ENCODE measurements at places on chromosomes 11 and 22.
A peak's percentile ranks its signal among the peaks of the same experiment; 100 is the strongest.

DNA sequence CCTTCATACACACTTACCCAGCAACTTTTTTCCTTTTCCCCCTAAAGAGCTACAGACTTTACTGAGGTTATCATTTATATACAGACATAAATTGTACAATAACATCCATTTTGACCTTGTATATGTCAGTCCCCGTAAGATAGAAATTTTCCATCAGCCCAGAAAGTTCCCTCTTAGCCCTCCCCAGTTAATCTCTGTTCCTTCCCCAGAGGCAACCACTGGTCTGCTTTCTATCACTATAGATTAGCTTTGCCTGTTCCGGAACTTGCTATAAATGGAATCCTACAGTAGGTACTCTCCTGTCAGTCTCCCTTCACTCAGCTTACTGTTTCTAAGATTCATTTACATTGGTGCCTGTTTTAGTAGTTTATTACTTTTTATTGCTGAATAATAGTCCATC is 54.9 kb downstream of the TSPAN18 start:
- no peak for DNase-seq

DNA sequence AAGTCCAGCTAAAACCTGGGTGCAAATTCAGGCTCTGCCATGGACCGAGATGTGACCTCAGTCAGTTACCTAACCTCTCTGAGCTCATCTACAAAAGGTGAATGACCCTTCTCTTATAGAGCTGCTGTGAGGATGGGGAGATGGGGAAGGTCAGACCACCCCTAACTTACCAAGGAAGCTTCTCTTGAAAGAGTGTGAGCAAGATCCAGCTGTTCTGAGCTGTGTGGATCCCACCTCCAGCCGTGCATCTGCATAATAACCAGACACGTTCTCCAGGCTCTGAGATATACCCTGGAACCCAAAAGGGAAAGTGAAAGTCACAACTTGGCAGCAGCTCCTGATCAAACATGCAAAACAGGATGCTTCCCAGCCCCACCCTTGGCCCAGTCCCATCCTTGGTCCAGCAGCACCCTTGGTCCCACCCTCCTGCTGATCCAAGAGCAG is at the start of gene APOL3:
Gene APOL3, minus strand, starts transcription at position 257 of the 444 bp plus-strand sequence. CDS start 11,700 bp downstream, outside the sequence.
- no peak for DNase-seq

DNA sequence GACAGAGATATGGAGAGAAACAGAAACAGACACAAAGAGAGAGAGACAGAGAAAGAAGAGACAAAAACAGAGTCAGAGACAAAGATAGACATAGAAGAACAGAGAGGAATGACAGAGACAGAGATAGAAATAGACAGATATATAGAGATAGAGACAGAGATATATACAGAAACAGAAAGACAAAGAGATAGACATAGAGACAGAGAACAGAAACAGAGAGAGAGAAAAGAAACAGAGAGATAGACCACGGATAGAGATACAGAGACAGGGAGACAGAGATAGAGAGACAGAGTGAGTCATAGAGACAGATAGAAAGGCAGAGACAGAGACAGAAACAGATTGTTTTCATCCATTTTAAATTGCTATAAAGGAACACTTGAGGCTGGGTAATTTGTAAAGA is 12.3 kb upstream of the MPEG1 start:
- DNase-seq, result no peak

GRCh38 chr11:26806219-26806618 is 84.4 kb upstream of the SLC5A12 start:
- peak; percentile 27 for DNase-seq

DNA sequence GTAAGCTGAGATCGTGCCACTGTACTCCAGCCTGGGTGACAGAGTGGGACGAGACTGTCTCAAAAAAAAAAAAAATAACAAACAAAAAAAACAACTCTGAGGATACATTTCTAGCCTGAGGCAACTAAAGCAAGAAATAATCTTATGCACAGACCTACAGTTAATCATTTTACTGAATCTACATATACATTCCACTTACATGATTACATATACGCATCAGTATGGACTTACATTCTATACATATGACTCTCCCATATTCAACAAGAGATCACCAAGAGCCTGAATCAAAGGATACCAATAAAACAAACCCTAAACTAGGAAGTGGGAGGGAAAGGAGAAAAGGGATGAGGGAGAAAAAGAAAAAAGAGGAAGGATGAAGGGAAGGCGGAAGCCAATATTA is 1.1 kb downstream of the ALG8 start:
- DNase-seq, result no peak
